HFFc6 (cell line): ENCODE measurements at places on chromosomes 2 and 18.

GRCh38 chr2:112583497-112584133 lies 794 bp upstream of the CHCHD5 start:
- DNase-seq, result no peak

DNA sequence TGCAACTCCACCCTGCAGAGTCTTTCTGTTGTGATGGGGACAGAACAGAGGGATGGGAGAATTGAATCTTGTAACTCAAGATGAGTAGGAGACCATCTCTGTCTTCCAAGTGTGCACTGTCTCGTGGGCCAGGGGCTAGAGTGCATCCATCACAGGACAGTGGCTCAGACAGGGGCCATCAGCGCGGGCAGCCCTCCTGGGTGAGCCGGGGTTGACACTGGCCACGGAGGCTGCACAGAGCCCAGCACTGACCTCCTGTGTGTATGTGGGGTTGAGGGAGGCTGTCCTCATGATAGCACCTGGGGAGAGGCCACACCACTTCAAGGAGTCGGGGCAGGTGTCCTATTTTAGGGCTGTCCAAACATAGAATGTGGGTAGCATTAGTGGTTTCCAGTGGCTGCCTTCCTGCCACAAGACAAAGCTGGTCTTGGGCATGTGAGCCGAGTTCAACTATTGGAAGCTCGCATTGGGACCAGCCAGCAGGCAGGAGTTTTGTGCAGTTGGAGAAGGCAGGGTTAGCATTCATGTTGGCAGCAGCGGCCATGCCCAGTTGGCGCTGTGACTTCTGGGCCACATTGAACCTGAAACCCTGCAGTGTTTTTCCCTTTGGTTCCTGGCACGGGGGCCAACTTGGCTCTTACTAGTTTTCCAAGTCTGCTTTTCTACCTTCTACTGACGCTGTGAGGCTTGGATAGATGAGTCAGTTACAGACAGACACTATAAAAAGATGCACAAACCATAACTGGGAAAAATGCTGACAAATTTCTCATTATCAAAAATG lies 45.3 kb downstream of the ACOXL start:
- no peak for DNase-seq

DNA sequence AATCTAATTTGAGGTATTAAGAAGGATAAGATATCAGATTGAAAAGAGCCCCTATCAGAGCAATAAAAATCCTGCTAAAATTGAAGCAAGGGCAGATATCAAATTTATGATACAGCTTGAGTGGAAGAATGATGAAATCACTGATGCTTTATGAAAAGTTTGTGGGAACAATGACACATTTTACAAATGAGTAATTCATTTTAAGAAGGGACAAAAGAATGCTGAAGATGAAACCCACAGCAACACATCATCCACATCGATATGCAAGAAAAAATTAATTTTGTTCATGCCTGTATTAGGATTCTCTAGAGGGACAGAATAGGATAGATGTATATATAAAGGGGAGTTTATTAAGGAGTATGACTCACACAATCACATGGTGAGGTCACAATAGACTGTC lies 355.6 kb upstream of the GYPC start:
- no peak for DNase-seq

DNA sequence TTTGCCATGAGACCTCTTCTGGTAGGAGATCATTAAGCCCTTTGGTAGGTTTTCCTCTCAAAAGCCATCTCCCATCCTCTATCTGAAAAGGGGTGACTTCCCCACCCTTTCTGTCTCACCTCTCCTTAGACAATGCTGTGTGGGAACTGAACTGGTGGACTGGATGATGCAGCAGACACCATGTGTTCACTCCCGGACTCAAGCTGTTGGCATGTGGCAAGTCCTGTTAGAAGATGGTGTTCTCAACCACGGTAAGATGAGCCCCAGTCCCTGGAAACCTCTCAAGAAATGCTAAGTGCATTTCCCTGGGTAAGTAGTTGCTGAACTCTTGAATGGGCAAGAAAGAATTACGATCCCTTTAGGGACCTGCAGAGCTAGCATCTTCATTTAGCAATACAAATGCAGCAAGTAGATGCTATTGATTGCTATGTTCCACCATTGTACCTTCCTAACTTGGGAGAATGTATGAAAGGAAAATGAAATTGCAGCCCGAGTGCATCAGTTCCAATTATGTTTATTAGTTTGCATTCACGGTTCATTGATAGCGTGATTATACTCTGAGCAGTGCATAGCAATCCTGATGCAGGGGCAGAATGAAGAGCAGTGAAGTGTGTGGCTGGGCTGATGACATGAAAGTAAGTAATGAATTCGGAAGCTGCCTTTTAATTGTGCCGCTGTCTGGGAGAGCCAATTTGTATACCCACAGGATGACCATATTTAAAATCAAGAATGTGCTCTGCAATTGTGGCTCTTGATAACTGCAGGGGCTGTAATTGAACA lies 110.0 kb upstream of the MAP3K20 start:
- DNase-seq, result no peak

DNA sequence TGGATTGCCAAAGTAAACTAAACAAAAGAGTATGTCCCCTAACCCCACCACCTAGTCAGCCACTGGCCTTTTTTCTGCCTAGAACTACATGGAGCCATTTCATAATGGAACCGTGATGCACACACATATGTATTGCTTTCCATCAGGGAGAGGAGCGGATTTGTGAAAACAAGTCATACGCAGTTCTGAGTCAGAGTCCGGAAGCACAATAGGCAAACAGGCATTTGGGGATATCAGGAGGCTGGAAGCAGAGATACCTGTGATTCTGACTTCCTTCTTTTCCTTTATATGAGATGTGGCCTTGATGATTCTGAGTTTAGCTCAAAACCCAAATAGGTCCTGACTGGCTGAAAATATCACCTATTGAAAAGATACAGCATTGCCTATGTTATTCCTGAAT lies 93.5 kb downstream of the TMEM163 start:
- no peak for DNase-seq

GRCh38 chr2:237486334-237486818 lies 675 bp upstream of the MLPH start:
- no peak for DNase-seq

DNA sequence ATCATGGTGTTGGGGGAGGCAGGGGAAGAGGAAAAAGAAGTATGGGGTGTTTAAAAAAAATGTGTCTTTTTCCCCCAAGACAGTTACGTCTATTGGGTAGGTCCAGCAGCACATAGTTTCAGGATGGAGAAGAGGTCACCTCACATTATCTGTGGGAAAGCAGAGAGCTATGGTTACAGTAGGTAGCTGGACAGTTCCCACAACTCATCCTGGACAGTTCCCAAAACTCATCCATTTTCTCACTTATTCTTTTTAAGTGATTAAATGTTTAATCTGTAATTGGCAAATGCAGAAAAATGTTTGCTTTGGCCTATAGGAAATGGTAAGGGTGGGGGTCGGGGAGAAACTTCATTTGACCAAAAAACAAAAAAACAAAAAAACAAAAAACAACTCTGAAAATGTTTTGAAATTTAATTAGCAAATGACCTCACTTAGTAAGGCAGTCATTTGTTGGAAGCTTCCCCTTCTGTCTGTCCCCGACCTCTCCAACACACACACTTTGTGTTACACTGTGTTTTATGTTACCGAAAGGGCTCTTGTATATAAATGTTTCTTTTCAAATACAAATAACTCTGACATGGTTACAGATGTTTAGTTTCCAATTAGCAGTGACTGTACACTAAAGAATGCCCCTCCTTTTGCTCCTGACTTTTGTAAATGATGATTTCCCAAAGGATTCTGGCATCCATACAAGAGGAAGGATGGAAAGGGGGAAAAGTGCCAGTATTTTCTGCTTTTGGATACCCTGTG lies 173.3 kb upstream of the ZFP36L2 start:
- peak; percentile 62 for DNase-seq

DNA sequence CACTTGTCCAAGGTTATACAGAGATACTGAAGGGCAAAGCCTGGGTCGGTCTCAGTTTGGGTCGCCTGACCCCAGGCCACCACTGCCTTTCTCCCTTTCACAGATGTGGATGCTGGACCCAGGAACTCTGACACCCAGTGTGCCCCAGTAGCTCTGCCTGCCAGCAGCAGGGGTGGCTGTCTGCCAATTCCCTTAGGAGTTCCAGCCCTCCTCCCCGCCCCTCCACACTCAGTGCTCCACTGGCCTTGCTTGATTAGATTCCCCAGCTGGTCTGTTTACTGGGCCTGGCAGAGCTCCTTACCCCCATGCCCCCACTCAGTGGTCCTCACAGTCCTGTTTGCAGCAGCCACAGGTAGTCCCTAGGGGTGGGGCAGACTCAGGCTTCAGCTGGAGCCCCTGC lies 75.5 kb downstream of the NPAS2 start:
- no peak for DNase-seq

GRCh38 chr18:42533009-42533575 lies 578.1 kb downstream of the PIK3C3 start:
- DNase-seq, result no peak

GRCh38 chr18:14945286-14945685 lies 197.3 kb downstream of the ANKRD30B start:
- no peak for DNase-seq

- DNase-seq, result no peak
Observed at GRCh38 chr2:166942377-166942776, 54.1 kb downstream of the XIRP2 start.

DNA sequence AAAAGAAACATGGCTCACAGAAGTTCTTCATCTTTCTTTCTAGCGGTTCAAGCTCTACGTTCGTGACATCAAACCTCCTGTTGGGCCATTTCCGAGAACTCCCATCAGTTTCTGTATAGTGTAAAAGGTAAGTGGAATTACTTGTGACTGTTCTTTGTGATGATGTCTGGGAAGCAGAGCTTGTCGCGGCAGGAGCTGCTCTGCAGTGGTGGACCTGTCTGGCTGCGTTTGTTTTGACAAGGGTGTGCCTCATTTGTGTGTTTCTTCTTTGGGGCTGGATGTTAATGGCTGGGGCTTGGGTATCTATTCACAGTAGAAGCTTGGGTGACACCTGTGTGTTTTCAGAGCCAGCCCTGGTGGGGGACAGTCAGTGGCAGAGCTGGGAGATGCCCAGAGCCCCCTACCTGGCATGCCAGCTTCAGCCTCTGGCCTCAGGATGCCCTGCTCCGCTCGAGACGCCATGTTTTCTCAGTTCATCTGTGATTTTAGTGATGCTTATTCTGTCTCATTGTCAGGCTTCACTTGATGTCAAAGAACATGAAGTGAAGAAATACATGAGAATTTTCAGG lies 59.6 kb downstream of the LDLRAD4 start:
- no peak for DNase-seq

DNA sequence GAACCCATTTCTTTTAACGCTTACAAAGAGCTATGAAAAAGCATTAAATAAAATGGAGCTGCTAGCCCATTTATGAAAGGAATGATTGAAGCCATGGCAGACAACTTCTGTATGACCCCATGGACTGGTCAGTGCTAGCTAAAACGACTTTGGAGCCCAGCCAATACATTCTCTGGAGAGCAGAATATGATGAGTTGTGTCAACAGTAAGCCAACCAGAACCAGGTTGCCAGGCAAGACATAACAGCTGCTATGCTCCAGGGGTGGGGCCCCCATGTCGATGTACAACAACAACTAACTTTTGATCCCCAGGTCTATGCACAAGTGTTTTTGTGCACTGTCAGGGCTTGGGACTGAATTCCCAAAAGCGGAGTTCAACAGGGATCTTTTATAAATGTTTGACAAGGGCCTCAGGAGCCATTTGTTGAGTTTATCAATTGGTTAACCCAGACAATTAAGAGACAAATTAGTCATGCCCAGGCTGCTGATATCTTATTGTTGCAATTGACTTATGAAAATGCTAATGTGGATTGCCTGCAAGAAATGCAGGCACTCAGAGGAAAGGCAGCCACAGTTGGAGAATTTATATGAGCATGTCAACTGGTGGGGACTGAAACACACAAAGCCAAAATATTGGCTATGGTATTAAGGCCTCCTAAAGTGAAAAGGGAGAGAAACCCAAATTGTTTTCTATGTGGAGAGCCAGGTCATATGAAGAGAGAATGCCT lies 64.6 kb upstream of the MYO3B start:
- DNase-seq, result no peak

- no peak for DNase-seq
Observed at GRCh38 chr18:49757513-49758262, 55.6 kb downstream of the ACAA2 start.

DNA sequence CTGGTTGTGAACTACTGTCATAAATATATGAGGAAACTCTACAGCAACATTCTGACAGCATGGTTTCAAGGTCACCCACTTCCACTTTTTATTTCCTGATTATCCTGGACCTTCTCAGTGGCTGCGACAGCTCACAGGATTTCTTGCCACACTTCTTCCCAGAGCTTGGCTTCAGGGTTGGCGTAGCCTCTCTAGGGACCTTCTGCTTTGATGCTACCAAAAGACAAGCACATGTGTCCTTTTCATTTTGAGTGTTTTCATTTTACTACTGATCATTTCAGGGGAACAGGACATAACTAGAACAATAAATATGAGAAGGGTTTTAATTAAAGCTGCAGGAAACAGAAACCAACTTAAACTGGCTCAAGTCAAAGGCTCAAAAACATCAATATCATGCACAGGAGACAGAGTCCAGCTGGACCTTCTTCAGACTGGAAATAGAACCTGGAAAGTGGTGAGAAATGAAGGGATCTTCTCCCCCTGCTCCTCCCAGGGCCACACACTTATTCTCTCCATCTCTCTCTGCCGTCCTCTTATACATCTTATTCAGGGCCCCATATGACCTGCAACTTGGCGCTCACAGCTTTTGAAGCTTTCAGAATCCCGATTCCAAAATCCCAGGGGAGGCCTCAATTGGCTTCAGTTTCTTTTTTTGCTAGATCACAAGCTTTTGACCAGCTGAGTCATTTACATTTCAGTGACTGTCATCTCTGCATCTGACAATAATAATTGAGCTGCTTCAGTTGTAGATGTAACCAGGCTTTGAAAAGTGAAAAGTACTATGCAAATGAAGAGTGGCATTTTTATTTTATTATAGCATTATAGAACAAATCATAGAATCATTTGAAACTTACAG lies 9.7 kb downstream of the VIT start:
- no peak for DNase-seq

DNA sequence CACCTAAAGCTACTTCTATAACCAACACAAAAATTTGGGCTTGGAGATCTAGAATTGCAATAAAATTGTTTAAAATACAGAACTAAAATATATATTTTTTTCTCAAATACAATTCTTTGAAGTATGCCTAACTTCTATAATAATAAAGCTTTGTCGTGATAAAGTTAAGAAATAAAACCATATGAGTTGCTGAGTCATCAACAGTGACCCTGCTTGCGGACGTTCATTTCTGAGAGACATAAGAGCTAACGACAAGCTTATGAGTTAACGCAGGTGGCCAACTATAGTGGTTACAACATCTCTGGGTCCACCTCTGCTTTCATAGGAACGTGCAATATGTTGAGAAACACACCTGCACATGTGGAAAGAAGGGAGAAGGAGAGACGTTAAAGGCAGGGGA lies 407.1 kb upstream of the SLC14A2 start:
- no peak for DNase-seq
